PC-3 (cell line): ENCODE measurements at places on chromosomes 7 and 10. TPM values are rescaled to one million over a fixed set of nuclear protein-coding genes. Genes with fewer than 3 reads are reported as not detected.

FXYD4 gene
- not detected in 2 replicates for total RNA-seq

DNA sequence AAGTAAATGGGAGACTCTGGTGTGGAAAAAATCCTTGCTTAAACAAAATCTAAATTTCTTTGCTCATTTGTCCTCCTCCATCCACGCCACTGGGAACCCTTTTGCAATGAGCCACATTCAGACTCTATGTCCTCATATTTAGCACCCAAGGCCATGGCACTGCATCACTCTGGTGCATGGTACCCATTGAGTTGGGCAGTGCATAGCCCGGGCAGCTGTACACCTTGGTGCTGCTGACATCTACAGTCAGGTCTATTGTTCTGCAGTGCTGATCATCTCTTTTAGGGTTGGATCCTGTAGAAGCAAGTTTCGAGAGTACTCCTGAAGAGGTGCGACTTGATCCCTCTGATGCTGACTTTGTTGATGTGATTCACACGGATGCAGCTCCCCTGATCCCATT, 6.8 kb downstream of the PNLIPRP1 start:
- no peak overlapping the region for H3K4me3 ChIP-seq
- H3K36me3 ChIP-seq = no peaks in the 10 kb centered on the region
- H3K27me3 ChIP-seq = peaks cover 39% of the 10 kb centered on the region
- no peaks in the 10 kb centered on the region for H3K4me1 ChIP-seq

- DNase-seq = no peak
- no peaks in the 10 kb centered on the region for H3K27me3 ChIP-seq
- H3K4me1 ChIP-seq = no peaks in the 10 kb centered on the region
- no peak overlapping the region for H3K27ac ChIP-seq
Observed at GRCh38 chr10:38003588-38003987, 6.9 kb upstream of the ZNF33A start.

- H3K4me1 ChIP-seq = peaks cover 23% of the 10 kb centered on the region
- no peaks in the 10 kb centered on the region for H3K27me3 ChIP-seq
- no peaks in the 10 kb centered on the region for H3K36me3 ChIP-seq
Observed at GRCh38 chr7:44643206-44643605, 36.8 kb downstream of the OGDH start.

DNA sequence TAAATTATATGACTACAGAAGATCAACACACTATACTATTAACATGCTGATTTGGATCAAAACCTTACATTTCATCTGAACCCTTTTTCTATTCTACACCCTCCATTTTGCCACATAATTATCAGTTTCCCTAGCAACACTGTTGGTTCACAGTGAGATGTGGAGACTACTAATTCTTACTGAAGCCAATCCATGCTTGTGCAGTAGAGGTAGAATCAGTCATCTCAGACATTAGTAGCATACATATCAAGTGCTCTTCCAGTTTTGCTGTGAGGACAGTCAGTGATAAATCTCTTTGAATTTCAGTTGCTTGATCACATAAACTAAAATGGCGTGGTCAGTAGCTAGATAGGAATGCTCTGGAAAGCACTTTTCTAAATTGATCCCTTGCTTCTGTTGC, 70.3 kb downstream of the PON1 start:
- H3K4me1 ChIP-seq = 0 out of 2 replicates have a peak, but pooled peaks cover 3% of the 10 kb centered on the region
- H3K27me3 ChIP-seq = no peaks in the 10 kb centered on the region
- DNase-seq = no peak
- H3K27ac ChIP-seq = no peak overlapping the region
- no peak overlapping the region for H3K4me3 ChIP-seq
- H3K36me3 ChIP-seq = no peaks in the 10 kb centered on the region

KIAA1549 gene
- 7.5 and 8.2 TPM in 2 replicates for total RNA-seq

DNA sequence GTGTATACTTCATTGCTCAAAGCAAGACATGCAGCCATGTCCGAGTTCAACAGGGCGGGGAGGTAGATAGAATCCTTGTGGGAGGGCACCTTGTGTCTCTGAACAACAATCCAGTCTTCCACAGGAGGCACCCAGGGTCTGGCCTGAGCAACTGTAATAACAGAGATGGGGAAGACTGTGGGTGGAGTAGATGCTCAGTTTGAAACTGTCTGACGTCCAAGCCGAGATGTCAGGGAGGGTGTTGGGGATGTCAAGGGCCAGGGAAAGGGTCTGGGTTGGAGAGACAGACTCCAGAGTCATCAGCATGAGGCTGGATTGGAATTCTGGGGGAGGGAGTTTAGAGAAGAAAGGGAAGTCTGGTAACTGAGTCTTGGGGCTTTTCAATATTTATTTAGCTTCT, 88.0 kb downstream of the FANK1 start:
- H3K27ac ChIP-seq = no peak overlapping the region
- H3K4me3 ChIP-seq = no peak overlapping the region
- peaks cover 9% of the 10 kb centered on the region for H3K4me1 ChIP-seq
- DNase-seq = no peak

DNA sequence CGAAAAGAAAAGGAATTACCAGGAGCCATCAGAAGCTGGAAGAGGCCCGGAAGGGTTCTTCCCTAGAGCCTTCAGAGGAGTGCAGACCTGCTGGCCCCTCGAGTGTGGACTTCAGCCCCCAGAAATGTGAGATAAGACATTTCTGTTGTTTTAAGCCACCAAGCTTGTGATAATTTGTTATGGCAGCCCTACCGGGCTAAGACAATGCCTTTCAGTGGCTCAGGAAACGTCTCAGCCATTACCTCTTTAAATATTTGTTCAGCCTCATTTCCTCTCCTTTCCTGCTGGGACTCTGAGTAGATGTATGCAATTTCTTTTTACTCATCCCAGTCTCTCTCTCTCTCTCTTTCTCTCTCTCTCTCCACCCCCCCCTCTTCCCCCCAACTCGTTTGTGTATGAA, 174.7 kb upstream of the GRB10 start:
- no peaks in the 10 kb centered on the region for H3K27me3 ChIP-seq
- H3K4me3 ChIP-seq = no peak overlapping the region
- no peaks in the 10 kb centered on the region for H3K36me3 ChIP-seq
- DNase-seq = peak; percentile 44

NUTM2E gene
- 0.58 TPM in 1 of 2 replicates, not detected in the other for total RNA-seq

- 0 out of 2 replicates have a peak, but pooled peaks cover 6% of the 10 kb centered on the region for H3K4me1 ChIP-seq
- H3K4me3 ChIP-seq = no peak overlapping the region
- no peaks in the 10 kb centered on the region for H3K27me3 ChIP-seq
- DNase-seq = no peak
- no peaks in the 10 kb centered on the region for H3K36me3 ChIP-seq
Observed at GRCh38 chr7:84677117-84677732, 482.6 kb upstream of the SEMA3A start.

MOGAT3 gene
- total RNA-seq = not detected in 2 replicates

TBX20 gene
- total RNA-seq = 0.47 and 1.1 TPM in 2 replicates

LRMDA gene
- total RNA-seq = 1.2 and 3.6 TPM in 2 replicates

- no peak overlapping the region for H3K27ac ChIP-seq
- no peaks in the 10 kb centered on the region for H3K36me3 ChIP-seq
- no peak overlapping the region for H3K4me3 ChIP-seq
- no peaks in the 10 kb centered on the region for H3K4me1 ChIP-seq
- DNase-seq = no peak
Observed at GRCh38 chr7:2641406-2642393, 9.9 kb downstream of the TTYH3 start.

TFR2 gene
- not detected in 2 replicates for total RNA-seq

DDX21 gene
- total RNA-seq = 159 and 169 TPM in 2 replicates

GRCh38 chr7:106652092-106652491, 8.9 kb downstream of the CCDC71L start:
- H3K27me3 ChIP-seq = no peaks in the 10 kb centered on the region
- H3K4me1 ChIP-seq = no peaks in the 10 kb centered on the region
- no peak overlapping the region for H3K27ac ChIP-seq
- no peaks in the 10 kb centered on the region for H3K36me3 ChIP-seq

DNA sequence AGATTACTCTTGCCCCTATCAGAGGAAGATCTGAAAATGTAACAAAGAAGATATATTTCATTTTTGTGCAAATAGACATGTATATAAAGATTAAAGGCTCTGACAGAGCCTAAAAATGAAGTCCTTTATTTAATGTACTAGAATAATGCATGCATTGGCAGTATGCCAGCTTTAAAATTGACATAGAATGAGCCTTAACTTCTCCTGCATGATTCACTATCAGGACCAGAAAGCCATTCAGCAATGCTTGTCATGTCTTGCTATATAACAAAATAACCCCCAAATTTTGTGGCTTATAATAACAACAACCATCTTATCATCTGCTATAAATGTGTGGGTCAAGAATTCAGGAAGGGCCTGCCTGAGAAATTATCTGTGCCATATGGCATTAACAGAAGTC, 411.9 kb downstream of the GRM8 start:
- no peaks in the 10 kb centered on the region for H3K4me1 ChIP-seq
- H3K36me3 ChIP-seq = no peaks in the 10 kb centered on the region
- H3K27ac ChIP-seq = no peak overlapping the region
- H3K4me3 ChIP-seq = no peak overlapping the region
- no peak for DNase-seq

FBXO24 gene
- 0.40 TPM in 1 of 2 replicates, not detected in the other for total RNA-seq

SCART1 gene
- total RNA-seq = 2.4 and 5.1 TPM in 2 replicates

DNA sequence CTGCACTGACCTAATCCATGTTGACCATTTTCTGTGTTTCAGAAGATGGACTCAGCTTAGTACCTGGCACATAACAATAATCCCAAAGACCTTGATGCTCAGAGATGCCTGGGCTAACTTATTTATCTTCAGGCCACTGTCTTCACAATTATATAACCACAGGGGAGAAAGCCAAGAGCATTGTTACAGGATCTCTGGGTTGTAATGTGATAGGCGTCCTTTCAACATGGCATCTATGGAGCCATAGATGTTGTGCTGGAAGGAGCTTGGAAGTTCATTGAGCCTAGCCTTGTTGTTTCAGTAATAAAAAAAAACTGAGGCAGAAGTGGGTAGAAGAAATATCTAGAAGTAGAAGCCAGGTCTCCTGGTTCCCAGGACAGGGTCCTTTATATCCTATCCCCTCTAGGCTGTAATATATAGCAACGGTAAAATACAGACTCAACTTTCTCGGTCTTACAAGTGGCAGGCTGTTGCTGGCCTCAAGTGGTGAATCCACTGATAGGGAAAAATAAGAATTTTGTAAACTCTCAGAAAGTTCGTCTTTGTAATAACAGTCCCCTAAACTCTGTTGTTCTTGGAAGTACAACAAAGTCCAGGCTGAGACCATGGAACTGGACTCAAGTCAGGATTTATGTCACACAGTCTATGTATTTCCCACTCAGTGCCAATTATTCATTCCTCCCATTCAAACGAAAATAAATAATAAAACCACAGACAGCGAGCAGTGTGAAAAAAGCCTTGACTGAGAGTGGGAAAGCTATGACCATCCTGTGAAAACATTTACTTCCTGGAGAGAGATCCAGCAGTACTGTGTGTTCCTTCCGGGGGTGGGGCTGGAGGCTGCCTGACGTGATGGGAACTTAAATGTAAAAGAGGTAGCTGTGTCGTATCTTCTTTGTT, 277.6 kb downstream of the REEP3 start:
- H3K36me3 ChIP-seq = no peaks in the 10 kb centered on the region
- H3K27me3 ChIP-seq = no peaks in the 10 kb centered on the region
- H3K4me3 ChIP-seq = peak overlapping the region; percentile 18; the same call in 1 of the 2 replicates
- DNase-seq = peak; percentile 76
- H3K27ac ChIP-seq = peak overlapping the region; percentile 55

DNA sequence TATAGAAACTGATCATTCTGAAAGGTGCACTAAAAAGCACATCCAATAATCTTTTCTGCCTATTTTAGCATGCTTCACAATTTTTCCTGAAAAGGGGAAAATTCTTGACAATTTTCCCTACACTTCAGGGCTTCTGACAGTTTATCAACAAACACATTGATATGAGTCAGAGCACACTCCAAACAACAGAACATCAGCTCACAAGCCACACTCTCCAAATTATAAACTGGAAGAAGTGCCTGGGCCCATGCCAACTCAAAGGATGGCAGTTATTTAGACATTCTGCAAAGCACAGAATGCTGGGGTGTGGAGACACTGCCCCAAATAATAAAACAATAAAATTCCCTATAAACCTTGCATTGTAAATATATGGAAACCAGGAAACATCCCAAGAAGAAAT, 90.8 kb downstream of the ELAPOR2 start:
- no peaks in the 10 kb centered on the region for H3K36me3 ChIP-seq
- peak; percentile 22 for DNase-seq
- no peaks in the 10 kb centered on the region for H3K27me3 ChIP-seq
- H3K4me3 ChIP-seq = no peak overlapping the region

CDH23 gene
- total RNA-seq = not detected in 2 replicates

- no peak for DNase-seq
- no peak overlapping the region for H3K4me3 ChIP-seq
- no peaks in the 10 kb centered on the region for H3K27me3 ChIP-seq
- no peak overlapping the region for H3K27ac ChIP-seq
- H3K36me3 ChIP-seq = no peaks in the 10 kb centered on the region
Observed at GRCh38 chr10:43728425-43728824, 79.7 kb upstream of the ZNF32 start.

GRCh38 chr10:129790715-129791446, 173.2 kb downstream of the EBF3 start:
- no peaks in the 10 kb centered on the region for H3K36me3 ChIP-seq
- no peaks in the 10 kb centered on the region for H3K4me1 ChIP-seq
- no peaks in the 10 kb centered on the region for H3K27me3 ChIP-seq

- H3K27ac ChIP-seq = no peak overlapping the region
- no peak for DNase-seq
- no peak overlapping the region for H3K4me3 ChIP-seq
- H3K36me3 ChIP-seq = no peaks in the 10 kb centered on the region
- H3K27me3 ChIP-seq = no peaks in the 10 kb centered on the region
Observed at GRCh38 chr7:106575138-106575823, 85.7 kb downstream of the CCDC71L start.

DNA sequence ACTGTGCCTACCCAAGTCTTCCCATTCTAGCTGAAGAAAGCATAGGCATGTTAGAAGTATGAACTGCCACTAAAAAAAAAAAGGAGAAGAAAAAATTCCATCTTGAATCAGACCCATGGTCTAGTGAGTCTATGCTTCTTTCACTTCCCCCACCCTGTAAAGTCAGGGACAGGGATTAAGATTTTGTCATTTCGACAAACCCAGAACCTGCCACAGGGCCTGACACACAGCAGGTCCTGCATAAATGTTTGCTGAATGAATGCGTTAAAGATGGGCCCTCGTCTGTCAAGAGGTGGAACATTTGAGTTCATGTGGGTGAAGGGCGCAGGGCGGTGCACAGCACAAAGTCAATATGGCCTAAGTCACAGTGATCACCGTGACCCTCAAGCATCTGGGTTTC, 4.9 kb downstream of the HIPK2 start:
- DNase-seq = no peak
- peaks cover 38% of the 10 kb centered on the region for H3K36me3 ChIP-seq
- peak overlapping the region; percentile 80; the same call in 1 of the 2 replicates for H3K4me3 ChIP-seq
